Activated CD8-positive, alpha-beta memory T cell treated with anti-CD3 and anti-CD28 coated beads for 1 hour (primary cell): ENCODE measurements at places on chromosomes 5 and 9.

GRCh38 chr9:13719981-13720676, 440.6 kb upstream of the MPDZ start:
- DNase-seq = no peak

DNA sequence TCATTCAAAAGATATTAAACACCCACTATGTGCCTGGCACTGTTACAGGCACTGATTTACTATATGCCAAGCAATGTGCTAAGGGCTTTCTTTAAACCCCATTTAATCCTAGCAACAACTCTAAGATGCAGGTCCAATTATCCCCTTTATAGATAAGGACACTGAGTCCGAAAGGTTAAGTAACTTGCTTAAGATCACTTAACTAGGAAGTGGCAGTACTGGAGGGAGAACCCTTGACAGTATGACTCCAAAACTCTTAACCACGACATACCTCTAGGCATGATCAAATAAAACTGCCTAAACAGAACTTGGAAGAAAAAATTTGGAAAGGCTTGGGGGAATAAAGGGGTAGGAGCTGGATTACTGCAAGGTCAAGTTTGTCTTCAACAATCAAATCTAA, 1.7 kb downstream of the RAB14 start:
- no peak for DNase-seq

- no peak for DNase-seq
Measured at GRCh38 chr9:114682846-114683245, 854 bp upstream of the TEX48 start.

- no peak for DNase-seq
Measured at GRCh38 chr5:3214396-3214795, 381.2 kb upstream of the IRX1 start.

- DNase-seq = no peak
Measured at GRCh38 chr9:34610434-34611206, 1.3 kb downstream of the RPP25L start.

DNA sequence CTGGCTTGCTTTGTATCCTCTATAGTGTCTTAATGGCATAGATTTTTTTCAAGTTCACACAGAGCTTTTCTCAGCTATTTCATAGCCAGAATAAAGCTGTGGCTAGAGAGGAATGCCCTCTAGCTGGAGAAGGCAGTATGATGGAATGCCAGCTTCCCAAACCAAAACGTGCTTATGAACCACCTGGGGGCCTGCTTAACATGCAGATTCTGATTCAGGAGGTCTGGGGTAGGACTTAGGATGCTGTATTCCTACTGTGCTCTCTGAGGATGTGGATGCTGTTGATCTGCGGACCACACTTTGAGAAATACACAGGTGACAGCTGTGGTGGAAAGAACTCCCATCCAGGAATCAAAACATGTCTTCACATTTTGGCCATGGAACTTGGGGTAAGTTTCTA, 49.9 kb upstream of the DPYSL3 start:
- DNase-seq = no peak

- no peak for DNase-seq
Measured at GRCh38 chr9:92432350-92432749, 8.1 kb upstream of the OMD start.

- DNase-seq = no peak
Measured at GRCh38 chr9:38114905-38115304, 45.9 kb upstream of the SHB start.

DNA sequence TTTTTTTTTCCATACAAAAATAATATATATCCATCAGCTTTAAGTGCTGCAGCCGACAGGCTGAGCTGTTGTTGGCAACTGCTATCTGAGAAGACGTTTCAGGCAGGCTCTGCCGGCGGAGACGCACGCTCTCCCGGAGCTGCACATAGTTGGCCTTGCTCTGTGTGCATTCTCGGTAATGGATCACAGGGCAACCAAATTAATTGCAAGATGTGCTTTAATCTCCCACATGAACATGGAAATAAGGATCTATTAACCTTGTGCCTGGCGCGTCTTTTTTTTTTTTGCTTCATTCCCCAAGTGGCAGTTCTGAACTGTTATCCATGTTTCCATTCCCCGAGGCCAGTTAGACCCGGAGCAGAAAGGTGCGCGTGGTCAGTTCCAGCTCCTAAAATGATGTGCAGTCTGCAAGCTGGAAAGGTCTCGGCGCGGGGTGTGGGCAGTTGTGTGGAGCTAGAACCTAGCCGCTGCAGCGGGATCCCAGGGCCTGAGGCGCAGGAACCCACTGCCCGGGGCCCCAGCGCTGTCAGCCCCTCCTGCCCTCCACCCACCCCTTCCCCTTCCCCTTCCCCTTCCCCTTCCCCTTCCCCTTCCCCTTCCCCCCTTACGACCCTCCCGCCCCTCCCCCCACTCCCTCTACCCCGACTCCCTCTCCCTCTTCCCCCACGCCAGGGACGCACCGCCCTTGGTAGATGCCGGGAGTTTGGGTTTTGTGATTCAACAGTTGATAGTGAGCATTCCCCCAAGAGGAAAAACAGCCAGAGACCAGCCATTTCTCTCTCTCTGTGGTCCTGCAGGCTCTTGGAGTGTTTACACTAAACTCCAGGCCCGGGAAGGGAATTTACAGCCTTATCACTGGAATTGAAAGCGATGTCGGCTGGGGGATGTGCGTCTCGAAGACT, 137.8 kb downstream of the CEP120 start:
- DNase-seq = no peak

- DNase-seq = no peak
Measured at GRCh38 chr9:120893611-120894307, 16.8 kb upstream of the PHF19 start.

GRCh38 chr5:52805615-52806014, 17.9 kb downstream of the ITGA1 start:
- no peak for DNase-seq

- no peak for DNase-seq
Measured at GRCh38 chr9:40927851-40928802, 200.4 kb downstream of the FOXD4L6 start.

DNA sequence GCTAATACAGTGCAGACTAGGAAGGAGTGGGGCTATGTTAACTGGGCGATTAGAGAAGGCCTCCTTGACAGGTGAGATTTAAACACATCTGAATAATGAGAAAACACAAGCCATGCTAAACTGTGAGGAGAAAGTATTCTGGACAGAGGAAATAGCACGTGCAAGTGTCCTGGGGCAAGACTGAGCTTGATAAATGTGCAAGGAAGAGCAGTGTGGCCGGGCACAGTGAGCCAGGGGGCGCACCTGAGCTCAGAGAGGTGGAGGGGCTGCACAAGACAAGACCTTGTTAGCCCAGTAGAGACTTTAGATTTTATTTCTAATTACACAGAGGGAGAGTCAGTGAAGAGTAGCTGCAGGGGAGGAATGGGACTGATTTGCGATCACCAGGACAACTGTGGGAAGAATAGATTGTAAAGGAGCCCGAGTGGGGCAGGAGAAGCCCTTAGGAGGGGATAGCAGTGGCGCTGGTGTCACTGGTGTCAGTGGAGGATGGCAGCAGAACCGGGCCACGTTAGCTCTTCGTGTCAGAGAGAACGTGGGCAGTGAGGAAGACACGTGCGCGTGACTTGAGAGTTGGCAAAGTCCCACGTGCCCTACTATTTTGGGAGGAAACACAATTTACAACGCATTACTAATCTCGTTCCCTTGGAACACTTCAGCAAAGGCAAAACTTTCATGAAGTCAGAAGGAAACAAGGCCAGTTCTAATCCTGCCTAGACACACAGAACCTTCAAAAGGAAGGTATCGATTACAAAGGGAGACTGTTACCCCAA, 17.9 kb upstream of the C5orf47 start:
- DNase-seq = no peak

- DNase-seq = no peak
Measured at GRCh38 chr5:109136906-109137305, 272.9 kb downstream of the PJA2 start.

DNA sequence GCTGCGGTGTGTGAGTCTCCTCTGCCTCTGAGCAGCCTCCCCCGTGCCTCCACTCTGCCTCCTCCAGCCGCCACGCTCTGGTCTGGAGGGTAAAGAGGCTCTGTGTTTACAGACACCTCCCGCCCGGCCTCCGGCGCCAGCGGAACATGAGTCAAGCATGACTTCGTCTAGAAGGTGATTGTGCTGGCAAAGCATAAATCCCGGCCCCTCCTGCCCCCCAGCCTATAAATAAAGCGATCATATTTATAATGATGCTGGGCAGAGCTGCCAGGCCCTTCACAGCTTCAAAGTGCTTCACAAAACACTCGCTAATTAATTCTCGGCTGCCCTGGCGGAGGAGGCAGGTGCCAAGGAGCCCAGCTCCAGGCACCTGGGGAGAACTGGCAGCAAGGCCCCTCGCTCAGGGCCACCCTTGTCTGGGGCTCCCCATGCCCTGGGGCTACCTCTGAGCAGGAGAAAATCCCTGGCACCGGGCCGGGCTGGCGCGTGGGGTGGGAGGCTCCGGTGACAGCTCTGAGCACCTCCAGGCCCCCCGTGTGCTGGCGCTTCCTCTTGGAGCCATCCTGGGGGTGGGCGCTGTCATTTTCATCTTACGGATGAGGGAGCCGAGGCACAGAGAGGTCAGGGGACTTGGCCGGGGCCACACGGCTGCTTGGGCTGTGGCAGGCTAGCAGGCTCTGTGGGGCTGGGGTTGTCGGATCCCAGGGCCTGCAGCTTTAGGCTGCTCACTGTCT, 87.8 kb downstream of the RXRA start:
- DNase-seq = no peak

DNA sequence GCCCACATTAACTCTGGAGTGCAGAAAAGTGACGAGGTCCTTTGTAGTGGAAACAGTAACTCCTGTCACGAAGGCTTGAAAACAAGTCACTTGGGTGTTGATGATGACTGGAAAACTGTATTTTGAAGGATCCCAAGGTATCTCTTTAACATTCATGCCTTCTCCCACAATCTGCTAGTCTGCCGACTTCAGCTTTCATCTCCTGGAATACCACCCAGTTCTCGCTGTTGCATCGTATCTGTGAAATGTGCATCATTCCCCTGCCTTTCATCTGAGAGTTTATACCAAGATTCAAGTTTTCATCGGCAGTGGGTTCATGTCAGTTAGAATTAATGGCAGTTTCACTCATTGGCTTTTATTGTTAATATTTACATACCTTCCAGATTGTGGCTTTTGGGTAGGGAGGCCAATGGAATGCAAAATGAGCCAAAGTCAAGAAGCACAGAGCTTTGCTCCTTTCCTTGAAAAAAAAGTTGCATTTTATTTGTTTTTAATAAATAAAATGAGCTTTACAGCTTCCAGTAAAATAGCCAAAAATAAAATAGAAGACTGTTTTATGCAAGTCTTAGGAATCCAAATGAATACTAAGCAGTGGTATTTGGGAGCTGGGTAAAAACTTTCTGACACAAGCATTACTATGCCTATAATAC, 575.2 kb upstream of the WWC1 start:
- DNase-seq = no peak

GRCh38 chr5:112951124-112951702, 25.4 kb upstream of the DCP2 start:
- DNase-seq = no peak

DNA sequence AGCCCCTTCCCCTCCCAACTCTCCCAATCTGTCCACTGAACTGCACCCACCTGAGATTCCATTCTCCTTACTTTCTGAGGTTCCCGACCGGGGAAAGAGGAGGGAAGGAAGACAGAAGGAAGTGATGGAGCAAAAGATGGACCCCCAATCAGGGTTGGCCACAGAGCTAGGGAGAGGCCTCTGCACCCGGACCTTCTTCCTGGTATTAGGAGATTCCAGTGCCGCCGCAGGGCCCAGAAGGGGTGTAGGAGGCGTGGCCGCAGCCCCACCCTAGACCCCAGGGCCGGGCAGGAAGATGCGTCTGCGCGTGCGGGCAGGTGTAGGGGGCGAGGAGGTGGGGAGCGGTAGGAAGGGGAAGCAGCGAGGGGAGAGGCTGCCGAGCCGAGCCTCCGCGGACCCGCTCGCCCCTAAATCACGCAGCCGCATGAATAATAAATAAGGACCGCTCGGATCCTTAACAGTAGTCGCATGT, 104.2 kb upstream of the MVB12B start:
- DNase-seq = no peak

GRCh38 chr5:152349683-152350526, 55.2 kb downstream of the NMUR2 start:
- DNase-seq = no peak

DNA sequence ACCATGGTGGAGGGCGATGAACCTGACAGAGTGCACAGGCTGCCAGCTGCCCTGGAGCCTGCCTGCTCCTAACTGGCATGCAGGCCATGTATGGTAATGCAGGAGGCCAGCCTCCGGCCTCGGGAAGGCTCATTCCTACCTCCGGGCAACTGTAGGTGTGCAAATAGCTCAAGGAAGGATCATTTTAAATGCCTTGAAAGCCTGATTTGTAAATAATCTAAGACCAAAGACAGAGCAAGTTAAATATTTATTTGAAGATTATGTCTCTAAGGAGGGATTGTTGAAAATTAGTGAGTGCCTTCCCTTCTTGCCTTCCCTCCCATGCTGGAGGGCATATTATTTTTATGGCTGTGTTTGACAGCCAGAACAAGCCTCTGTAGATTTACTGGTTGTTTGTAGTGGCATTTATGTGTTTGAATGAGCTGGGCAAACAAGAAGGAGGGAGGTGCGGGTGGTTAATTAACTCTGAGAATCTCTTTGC, 285.7 kb upstream of the TUT7 start:
- DNase-seq = no peak

- no peak for DNase-seq
Measured at GRCh38 chr9:82146677-82147076, 158.1 kb downstream of the SPATA31D1 start.

DNA sequence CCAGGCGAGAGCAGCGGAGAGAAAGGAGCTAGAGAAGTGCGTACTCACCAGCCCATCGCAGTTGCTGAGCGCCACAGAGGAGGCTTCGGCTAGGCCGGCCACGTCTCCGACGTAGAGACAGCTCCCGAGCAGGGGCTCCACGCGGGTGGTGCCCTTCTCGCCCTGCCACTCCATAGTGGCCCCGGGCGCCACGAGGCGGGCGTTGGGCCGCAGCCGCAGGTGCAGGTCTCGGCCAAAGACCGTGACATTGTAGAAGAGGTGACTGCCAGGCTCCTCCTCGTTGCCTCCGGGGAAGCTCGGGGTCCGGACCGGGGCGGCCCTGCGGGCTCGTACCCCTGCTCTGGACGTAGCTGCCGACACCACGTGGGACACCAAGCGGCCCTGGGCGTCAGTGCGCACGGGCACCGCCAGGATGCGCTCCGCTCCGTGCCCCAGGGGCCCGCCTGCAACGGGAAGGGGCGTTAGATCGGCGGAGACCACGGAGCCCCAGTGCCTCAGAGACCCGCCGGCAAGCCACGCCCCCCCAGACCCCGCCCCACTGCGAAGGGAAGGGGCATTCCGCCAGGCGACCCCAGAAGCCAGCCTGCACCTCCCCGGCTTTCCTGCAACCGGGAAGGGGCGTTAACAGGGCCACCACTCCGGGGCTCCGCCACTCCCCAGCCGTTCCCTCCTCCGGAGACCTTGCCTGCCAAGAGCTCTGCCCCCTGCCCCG, 1.4 kb downstream of the ADAMTS2 start:
- no peak for DNase-seq

- no peak for DNase-seq
Measured at GRCh38 chr5:160317434-160317833, 5.1 kb upstream of the CCNJL start.
